GM13976 (cell line): ENCODE measurements at places on chromosomes 11 and 22.

DNA sequence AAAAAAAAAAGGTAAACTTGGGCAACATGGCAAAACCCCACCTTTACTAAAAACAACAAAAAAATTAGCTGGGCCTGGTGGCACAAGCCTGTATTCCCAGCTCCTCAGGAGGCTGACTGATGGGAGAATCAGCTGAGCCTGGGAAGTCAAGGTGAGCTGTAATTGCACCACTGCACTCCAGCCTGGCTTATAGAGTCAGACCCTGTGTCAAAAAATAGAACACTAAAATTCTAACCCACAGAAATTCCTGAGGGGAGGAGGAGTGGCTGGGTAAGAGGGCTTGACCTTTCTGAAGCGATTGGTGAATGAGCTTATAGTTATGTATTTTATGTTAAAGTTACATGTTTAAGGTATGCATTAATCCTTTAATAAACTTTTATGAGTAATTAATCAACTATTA, 53.3 kb downstream of the FAT3 start:
- no peak for DNase-seq

DNA sequence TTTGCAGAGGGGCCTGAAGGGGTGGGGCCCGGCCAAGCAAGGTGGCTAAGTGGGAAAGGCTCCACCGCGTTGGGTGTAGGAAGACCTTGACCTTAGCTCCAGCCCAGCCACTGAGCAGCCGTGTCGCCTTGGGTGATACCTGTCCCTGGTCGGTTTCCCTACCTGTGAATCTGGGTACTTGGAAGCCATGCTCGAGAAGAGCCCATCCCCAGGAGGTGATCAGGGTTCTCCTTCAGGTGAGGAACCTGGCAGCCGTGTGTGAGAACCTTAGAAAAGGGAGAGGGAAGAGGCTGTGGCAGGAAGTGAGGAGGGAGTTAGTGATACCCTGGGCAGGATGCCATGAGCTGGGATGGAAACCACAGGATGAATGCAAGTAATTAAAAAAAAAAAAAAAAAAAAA, 21.6 kb downstream of the PPARA start:
- no peak for DNase-seq

DNA sequence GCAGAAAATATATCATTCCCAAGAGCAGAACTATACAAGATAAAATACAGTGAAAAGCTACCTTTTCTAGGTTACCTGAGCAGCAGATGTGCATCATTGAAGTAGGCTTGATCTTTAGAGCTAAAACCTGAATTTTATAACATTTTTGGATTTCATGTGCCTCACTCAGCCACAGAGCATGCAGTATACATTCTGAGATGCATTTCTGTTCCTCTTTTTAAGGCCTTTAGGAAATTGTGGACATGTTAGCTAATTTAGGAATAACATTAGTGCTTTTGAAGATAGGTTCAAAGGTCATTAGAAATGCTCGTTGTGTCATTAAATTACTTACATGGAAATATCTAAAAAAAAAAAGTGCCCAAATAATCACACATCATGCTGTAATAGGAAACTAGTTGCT, 230.6 kb upstream of the PDGFD start:
- no peak for DNase-seq

DNA sequence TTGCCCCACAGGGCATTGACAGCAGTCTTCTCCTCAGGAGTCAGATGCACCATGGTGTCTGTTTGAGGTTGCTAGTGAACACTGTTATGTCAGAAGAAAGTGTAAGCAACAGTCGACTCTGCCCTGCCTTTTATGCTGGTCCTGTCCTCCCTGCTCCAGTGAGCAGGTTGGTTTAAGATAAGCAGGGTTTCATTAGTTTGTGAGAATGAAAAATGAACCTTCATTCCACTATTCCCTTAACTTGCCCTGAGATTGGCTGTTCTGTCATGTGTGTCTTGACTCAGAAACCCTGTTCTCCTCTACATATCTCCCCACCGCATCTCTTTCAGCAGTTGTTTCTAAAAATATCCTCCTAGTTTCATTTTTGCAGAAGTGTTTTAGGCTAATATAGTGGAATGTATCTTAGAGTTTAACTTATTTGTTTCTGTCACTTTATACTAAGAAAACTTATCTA, at the start of gene HBD:
HBD (minus strand) TSS at position 103 of the 454 bp plus-strand sequence; CDS start at position 53, 50 bp downstream.
- no peak for DNase-seq

- no peak for DNase-seq
Measured at GRCh38 chr22:46027211-46028105, 50.5 kb upstream of the WNT7B start.

- DNase-seq: no peak
Measured at GRCh38 chr11:61960532-61960931, 6.9 kb downstream of the FTH1 start.
